ENCODE measurements at places on chromosomes 4 and X. TPM values are rescaled to one million over a fixed set of nuclear protein-coding genes. Genes with fewer than 3 reads are reported as not detected.

Gene PLP1
- 0.76 TPM for total RNA-seq

Gene ERAS
- not detected for total RNA-seq

Gene FAM241A
- total RNA-seq: 4.2 TPM

Gene CYBB
- not detected for total RNA-seq

Gene FAM236A
- total RNA-seq: not detected

Gene UGT2B11
- total RNA-seq: not detected

Gene ITM2A
- total RNA-seq: not detected

Gene MSN
- total RNA-seq: 286 TPM

Gene CENPVL3
- not detected for total RNA-seq

Gene CC2D2A
- total RNA-seq: 19.5 TPM

Gene GEMIN8
- total RNA-seq: 13.4 TPM

Gene NAP1L3
- 11.0 TPM for total RNA-seq

Gene MAGEA1
- not detected for total RNA-seq

Gene MTNR1A
- not detected for total RNA-seq

Gene ALB
- total RNA-seq: not detected

Gene C4orf36
- not detected for total RNA-seq
